Cardiac muscle cell (in vitro differentiated cells and primary cell): ENCODE measurements at places on chromosomes 4 and X.
A peak's percentile ranks its signal among the peaks of the same experiment; 100 is the strongest.

- no peak for DNase-seq
These were observed 68.2 kb downstream of the AGTR2 start for GRCh38 chrX:116238567-116239255.

- DNase-seq, result peak; percentile 53
These were observed 4.6 kb downstream of the MAGIX start for GRCh38 chrX:49166914-49167739.

- peak; percentile 87 for DNase-seq
These were observed 6.0 kb upstream of the PDLIM3 start for GRCh38 chr4:185541251-185541727.

- DNase-seq, result peak; percentile 11
These were observed 31.0 kb upstream of the FAT4 start for GRCh38 chr4:125283707-125284279.

- DNase-seq, result no peak
These were observed 84.1 kb downstream of the NHS start for GRCh38 chrX:17459008-17459611.

GRCh38 chr4:139450586-139450985, 3.3 kb upstream of the RAB33B start:
- DNase-seq, result no peak

- no peak for DNase-seq
These were observed 158.1 kb upstream of the USP38 start for GRCh38 chr4:143026459-143027170.

- DNase-seq, result no peak
These were observed 1351.6 kb upstream of the PABPC4L start for GRCh38 chr4:135553213-135553612.

DNA sequence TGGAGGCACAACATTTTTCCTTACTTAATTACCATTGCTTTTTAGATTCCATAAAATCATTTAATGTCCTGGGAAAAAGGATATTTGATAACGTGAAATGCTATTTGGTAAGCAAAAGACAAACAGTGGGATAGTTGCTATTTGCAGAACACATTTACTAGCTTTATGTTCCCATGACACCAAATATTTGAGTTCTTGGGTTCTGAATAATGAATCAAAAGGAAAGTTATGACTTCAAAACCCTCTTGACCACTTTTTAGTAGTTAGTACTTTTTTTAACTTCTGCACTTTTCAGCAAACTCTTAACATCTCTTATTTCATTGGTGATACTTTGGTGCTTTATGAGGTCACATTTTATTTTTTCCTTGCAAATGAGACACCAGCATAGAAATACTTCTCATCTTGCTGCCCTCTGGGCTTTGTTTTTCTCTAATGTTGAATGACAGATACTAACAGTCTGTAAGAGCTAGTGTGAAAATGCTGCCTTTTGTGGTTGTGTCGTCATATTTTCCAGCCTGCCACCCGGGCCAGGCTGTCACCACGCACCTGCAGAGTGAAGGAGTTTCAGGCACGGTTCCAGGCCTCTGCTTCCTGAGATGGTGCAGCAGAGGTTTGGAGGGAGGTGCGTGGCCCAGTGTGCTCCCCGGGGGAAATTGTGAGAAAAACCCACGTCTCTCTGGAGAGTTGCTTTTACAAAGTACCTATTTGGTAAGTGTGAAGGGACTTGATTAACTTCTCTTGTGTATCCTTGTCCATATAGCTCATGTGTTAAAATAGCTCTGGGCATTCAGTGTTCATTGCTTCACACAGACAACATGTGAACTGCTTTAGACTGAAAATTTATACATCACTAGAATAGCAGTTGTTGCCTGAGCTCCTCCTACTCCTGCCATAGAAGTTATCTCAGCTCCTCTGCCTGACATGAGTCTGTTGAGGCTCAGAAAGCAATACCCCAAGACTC, 34.7 kb downstream of the MSL3 start:
- DNase-seq, result no peak

DNA sequence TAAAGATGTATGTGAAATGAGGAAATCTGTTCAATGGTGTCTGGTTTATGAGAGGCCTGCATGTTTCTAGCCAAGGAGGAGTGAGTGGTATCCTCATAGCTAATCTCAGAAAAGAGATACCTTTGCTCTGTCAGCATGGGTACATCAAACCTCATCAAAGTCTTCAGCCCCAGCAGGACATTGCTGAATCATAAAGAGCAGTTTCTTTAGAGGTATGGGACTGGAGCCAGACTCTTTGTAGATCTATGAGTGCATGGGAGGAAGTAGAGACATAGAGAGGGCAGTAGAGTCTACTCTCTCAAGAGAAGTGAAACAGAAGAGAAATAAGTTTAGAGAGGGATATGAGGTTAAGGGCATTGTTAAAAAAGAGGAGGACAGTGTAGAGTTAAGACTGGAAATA, 1950.9 kb downstream of the ARAP2 start:
- no peak for DNase-seq

DNA sequence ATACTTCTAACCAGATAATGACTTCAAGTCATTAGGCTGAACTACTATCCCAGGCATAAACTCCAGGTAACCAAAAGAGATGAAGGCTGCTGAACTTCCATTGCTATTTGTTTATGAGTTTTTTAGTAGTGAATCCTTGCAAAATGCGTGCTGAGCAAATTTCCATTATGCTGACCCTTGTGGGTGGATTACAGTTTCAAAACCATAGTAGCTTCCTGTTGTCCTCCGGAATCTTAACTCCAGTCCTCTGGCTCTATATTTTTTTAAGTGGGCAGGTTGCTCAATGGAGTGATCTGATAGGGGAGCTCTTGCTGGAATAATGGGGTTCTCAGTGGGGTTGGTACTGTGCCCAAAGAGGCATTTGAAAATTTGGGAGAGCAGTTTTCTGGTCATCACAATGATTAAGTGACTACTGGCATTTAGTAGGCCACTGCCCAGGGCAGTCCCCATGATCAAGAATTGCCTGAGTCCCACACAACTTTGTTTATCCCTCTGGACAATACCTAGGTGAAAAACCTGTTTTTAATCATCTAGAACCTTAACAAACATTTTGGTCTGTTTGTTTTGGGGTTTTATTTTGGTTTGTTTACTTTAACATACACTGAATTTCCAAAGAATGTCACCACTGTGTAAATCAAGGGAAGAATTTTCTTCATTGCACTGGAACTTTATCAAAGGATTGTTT, 302.3 kb upstream of the GATB start:
- no peak for DNase-seq

- no peak for DNase-seq
These were observed 367.4 kb upstream of the ARX start for GRCh38 chrX:25383196-25383595.

- no peak for DNase-seq
These were observed 7.8 kb upstream of the XK start for GRCh38 chrX:37677765-37678164.

DNA sequence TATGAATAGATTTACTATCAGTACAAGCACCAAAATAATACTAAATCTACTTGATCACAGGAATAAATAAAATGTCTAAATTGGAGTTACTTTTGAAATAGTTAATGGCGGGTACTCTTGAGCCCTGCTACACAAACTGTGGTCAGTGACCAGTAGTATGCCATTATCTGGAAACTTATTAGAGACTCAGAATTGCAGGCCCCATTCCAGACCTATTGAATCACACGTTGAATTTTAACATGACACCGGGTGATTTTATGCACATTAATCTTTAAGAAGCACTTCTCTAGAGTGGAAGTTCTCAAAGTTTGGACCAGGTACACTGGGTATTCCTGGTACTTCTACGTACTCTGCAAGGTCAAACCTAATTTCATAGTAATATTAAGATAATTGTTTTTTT, 660.0 kb upstream of the POU3F4 start:
- no peak for DNase-seq

- DNase-seq, result no peak
These were observed 24.6 kb downstream of the ETDB start for GRCh38 chrX:135095715-135096114.

- peak; percentile 7 for DNase-seq
These were observed 32.7 kb upstream of the TMEM150C start for GRCh38 chr4:82594456-82594855.

DNA sequence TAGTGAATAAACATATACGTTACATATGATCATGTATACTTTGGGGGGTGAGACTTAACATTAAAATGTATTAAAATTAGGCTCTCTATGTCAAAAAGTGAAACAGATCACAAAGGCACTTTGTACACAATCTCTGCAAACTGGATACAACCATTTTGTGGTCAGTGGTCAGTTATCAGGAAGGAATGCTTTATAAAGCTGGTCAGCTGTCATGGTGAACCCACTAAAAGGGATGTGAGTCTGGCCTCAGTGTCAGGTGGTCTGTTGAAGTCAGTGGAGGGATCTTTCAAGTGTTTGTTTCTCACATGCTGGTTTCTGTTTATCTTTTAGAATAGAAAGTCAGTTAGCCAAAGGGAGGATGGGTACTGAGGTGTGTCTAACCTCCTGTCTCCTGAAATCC, 875.5 kb upstream of the INTU start:
- peak; percentile 47 for DNase-seq

GRCh38 chrX:3052860-3053259, 11.6 kb downstream of the ARSF start:
- DNase-seq, result no peak

GRCh38 chr4:86963697-86964096, 28.9 kb downstream of the AFF1 start:
- no peak for DNase-seq

- no peak for DNase-seq
These were observed 18.2 kb downstream of the UBE2D3 start for GRCh38 chr4:102809190-102809589.

GRCh38 chrX:5314148-5314547, 914.5 kb downstream of the NLGN4X start:
- no peak for DNase-seq

GRCh38 chr4:8221476-8221875, 22.4 kb downstream of the SH3TC1 start:
- no peak for DNase-seq

- no peak for DNase-seq
These were observed 1.1 kb downstream of the LAGE3 start for GRCh38 chrX:154477891-154478477.

GRCh38 chr4:144611850-144612249, 34.1 kb upstream of the HHIP start:
- DNase-seq, result peak; percentile 46

DNA sequence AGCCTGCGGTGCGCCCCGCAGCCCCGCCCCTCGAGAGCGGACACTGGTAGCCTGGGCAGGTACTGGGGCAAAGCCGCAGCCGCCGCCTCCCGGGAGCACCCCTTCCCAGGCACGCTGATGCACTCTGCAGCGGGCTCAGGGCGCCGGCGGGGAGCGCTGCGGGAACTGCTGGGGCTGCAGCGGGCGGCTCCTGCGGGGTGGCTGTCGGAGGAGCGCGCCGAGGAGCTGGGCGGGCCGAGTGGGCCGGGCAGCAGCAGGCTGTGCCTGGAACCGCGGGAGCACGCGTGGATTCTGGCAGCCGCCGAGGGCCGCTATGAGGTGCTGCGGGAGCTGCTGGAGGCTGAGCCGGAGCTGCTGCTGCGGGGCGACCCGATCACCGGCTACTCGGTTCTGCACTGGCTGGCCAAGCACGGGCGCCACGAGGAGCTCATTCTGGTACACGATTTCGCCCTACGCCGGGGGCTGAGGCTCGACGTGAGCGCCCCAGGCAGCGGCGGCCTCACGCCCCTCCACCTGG, 401 bp downstream of the SOWAHD start:
- DNase-seq, result no peak

GRCh38 chrX:17913801-17914200, 52.7 kb upstream of the RAI2 start:
- no peak for DNase-seq

GRCh38 chr4:61318431-61318830, 118.3 kb downstream of the ADGRL3 start:
- DNase-seq, result no peak

GRCh38 chr4:780716-781492, 45.0 kb downstream of the CPLX1 start:
- DNase-seq, result no peak

DNA sequence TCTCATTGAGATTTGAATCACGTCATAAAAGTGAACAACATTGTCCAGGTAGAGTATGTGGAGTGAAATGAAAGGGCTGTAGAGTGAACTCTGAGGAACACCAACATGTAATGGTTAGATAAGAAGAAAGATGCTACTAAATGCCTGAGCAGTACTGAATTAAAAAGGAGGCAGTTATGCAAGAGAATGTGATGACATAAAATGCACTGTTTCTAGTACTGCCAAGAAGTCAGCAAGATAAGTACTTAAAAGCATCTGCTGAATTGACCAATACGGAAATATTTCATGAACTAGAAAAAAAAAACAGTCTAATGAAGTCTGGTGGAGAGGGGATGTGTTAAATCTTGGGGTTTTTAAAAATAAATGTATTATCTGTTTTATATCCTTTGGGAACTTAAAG, 583.8 kb upstream of the GALNT7 start:
- peak; percentile 1 for DNase-seq

DNA sequence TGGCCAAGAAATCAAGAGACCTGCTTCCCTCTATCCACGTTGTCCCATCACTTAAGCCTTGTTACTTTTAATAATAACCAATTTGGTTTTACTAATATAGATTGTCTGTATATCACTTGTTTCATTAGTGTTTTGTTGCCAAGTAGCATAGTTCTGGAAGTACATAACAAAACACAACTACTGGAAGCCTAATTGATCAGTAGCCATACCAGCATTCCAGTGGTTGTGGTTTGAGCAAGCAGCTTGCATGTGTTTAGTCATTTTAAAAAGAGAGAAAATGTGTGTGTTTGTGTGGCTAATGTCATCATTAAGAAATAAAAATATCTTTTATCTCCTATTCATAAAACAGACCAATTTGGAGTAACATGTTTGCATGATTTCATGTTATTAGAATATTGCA, 70.8 kb downstream of the PTPN13 start:
- peak; percentile 84 for DNase-seq

GRCh38 chr4:185936650-185937376, 124.8 kb upstream of the SORBS2 start:
- no peak for DNase-seq

DNA sequence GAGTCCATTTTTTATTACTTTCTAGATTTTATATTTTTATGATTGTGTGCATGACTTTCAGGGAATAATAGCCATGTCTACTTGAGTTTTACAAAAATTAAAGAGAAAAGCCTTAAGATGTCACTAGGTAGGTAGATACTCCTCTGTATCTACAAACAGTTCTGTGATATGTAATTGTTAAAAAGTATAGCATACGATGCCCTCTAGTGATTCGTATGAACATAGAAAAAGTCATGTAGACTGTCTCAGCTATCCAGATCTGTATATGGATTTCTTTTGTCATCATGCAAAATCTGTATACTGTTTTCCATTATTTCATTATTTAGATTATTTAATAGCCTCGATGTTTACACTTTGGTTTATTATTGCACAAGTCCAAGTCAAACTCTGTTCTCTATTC, 856.6 kb downstream of the CENPC start:
- DNase-seq, result peak; percentile 24

GRCh38 chr4:150381609-150382008, 200.3 kb upstream of the MAB21L2 start:
- peak; percentile 22 for DNase-seq

DNA sequence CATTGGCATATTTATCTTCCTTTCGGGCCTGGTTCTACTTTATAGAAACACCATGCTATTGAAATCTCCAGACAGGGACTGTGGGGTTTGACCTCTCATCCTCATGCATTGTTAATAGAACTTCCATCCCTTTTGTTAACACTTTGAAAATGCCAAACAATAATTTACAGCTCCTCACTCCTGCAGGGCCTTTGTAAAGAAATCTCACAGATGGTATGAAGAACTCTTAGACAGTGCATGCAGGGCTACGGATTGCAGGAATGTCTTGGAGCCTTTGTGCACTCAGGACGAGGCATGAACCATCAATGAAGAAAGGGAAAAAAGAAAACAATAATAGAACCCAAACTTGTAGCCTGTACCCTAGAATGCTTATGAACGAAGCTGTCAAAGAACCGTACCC, 92.8 kb upstream of the TMEM47 start:
- no peak for DNase-seq

- DNase-seq, result no peak
These were observed 1877.9 kb upstream of the PCDH7 start for GRCh38 chr4:28842271-28842670.
